Right cardiac atrium (tissue), 5 donors: ENCODE measurements at places on chromosomes 11 and 22. TPM values are rescaled to one million over a fixed set of nuclear protein-coding genes. Genes with fewer than 3 reads are reported as not detected.

Gene ACRV1
- total RNA-seq, result not detected

Gene PEX16
- total RNA-seq, result 15.0 TPM

Gene DCPS
- total RNA-seq, result 10.4 TPM

Gene GRIK4
- 0.59 TPM for total RNA-seq

Gene RSF1
- 46.0 TPM for total RNA-seq

Gene BTG4
- not detected for total RNA-seq

Gene TSG101
- total RNA-seq, result 58.4 TPM

Gene EIF3F
- 161 TPM for total RNA-seq

Gene CKAP5
- 66.3 TPM for total RNA-seq

Gene GGTLC3
- not detected for total RNA-seq

Gene UPK2
- total RNA-seq, result not detected

Gene ACER3
- 12.1 TPM for total RNA-seq

Gene OR8D1
- total RNA-seq, result not detected

Gene SMCO4
- total RNA-seq, result 31.8 TPM

Gene BTBD18
- not detected for total RNA-seq

Gene NXPE1
- not detected for total RNA-seq

Gene OR4D11
- total RNA-seq, result not detected

Gene SLC22A8
- total RNA-seq, result not detected

Gene TRIM29
- not detected for total RNA-seq

Gene MYOD1
- total RNA-seq, result not detected

Gene OR51L1
- not detected for total RNA-seq

Gene OR8D4
- total RNA-seq, result 0.09 TPM

Gene JRKL
- 8.5 TPM for total RNA-seq

Gene GANAB
- total RNA-seq, result 130 TPM

Gene KIRREL3
- 1.0 TPM for total RNA-seq

Gene FREY1
- total RNA-seq, result 0.50 TPM

Gene LGALS12
- total RNA-seq, result 3.8 TPM

Gene SYT12
- total RNA-seq, result 0.15 TPM

Gene P2RX6
- 4.1 TPM for total RNA-seq

Gene GGT1
- 7.2 TPM for total RNA-seq

Gene SLC5A12
- total RNA-seq, result 12.1 TPM

Gene OR52J3
- not detected for total RNA-seq

Gene OR5B21
- total RNA-seq, result not detected

Gene KDM4D
- total RNA-seq, result 1.3 TPM

Gene ZFP91
- total RNA-seq, result 53.3 TPM

Gene AMOTL1
- 84.1 TPM for total RNA-seq

Gene ST14
- total RNA-seq, result 1.6 TPM

Gene JHY
- 4.8 TPM for total RNA-seq

Gene SEC14L6
- 0.40 TPM for total RNA-seq

Gene TRIM51
- not detected for total RNA-seq

Gene PLA2G6
- total RNA-seq, result 18.7 TPM

Gene OR4A16
- total RNA-seq, result not detected

Gene LARGE2
- total RNA-seq, result 0.20 TPM

Gene MMP27
- not detected for total RNA-seq

Gene MPZL3
- 1.4 TPM for total RNA-seq

Gene MMP8
- not detected for total RNA-seq

Gene RAB39A
- 0.66 TPM for total RNA-seq

Gene IGF2
- total RNA-seq, result 94.1 TPM

Gene PIWIL4
- total RNA-seq, result 2.0 TPM

Gene SLC25A18
- 1.5 TPM for total RNA-seq
